Fibroblast of skin of right biceps (primary cell): ENCODE measurements at places on chromosomes 2 and 18.

DNA sequence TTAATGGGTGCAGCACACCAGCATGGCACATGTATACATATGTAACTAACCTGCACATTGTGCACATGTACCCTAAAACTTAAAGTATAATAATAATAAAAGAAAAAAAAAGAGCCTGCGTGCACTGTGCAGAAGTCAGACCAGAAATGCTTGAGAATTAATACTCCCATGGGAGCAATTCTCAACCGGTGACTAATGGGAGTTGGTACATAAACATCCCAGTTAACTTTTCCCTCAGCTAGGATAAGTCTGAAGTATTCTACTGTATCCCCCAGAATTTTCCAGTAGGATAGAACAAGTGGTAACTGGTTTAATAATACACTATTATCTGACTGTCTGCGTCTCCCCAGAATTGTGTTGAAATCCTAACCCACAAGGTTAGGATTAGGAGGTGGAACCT is 113.6 kb upstream of the COL5A2 start:
- peak; percentile 90 for DNase-seq

DNA sequence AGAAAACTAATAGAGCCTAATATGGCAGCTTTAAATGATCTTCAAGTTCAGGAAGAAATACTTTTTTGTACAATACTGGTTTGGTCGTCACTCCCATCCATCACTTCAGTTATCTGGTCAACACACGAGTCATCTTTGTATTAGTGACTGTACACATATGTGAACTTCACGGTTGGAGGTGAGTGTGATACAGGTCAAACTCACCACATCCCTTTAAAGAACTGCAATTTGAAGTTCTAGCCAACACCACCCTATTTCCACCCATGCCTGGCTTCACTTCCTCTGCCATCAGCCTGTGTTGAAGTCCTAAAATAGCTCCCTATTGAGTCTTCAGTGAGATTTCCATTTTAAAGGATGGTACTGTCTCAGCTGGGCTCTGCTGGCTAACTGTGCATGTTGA is 361.9 kb downstream of the TXNL1 start:
- DNase-seq = peak; percentile 10

DNA sequence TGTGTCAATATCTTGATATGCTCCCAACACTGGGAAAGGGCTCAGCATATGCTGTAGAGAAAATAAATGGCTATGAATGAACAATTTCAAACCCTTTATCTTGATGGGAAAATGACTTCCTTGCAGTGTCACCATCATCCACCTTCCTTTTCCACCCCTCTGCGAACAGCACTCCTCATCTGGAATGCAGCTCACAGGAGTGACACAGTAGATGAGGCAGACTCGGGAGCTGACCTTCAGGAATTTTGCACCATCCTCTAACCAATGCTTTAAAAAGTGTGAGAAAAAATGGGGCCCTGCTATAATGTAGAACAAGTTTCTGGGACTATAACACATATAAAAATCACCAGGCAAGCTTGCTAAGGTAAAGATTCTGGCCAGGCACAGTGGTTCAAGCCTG is 41.3 kb upstream of the YPEL5 start:
- no peak for DNase-seq

- peak; percentile 79 for DNase-seq
These were observed 99.3 kb upstream of the DNAJC10 start for GRCh38 chr2:182616471-182617393.

DNA sequence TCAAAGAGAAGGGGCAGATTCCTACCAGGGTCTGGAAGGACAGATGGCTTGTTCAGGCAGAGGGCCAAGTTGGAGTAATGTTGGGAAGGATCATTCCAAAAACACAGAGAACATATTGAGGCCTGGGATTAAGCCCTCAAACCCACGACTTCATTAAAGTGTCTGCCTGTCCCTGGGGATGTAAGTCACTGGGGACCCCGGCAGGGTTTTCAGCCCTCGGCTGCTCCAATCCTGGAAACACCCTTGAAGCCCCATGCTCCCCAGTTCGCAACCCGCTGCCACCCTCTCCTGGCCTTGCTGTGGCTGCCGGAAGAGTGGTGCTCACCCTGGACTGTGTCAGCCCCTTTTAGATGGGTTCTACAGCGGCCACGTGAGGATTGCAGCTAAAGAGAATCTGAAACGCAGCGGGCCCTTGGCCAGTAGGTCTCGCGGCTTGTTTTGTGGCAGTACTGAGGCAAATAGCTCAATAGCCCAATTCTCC is 79.9 kb downstream of the EPAS1 start:
- DNase-seq = no peak

DNA sequence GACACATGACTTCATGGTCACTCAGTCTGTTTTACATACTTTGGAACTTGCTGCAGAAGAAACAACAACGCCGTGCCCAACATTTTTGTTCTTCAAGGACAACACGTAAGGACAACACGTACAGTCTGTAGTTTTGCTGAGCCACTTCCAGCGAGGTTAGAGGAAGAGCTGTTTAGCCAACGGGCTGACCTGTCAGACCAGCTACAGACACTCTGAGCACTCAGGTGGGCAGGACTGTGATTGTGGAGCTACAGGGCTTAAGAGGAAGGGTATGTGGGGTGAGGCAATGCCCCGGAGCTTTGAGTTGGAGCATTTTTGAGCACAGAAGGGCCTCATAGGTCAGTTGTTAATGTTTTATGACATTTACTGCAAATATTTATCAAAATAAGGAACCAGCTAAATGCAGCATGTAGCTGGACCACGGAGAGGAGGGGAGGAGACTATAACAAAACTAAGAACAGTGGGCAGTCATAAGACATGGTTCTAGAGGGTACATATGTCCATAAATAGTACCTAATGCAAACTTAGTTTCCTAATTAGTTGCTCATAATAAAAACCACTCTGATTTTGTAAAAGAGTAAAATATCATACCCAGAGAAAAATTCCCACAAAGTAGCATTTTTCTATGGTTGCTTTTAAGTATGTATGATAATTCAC is 26.3 kb upstream of the NPC1 start:
- no peak for DNase-seq

DNA sequence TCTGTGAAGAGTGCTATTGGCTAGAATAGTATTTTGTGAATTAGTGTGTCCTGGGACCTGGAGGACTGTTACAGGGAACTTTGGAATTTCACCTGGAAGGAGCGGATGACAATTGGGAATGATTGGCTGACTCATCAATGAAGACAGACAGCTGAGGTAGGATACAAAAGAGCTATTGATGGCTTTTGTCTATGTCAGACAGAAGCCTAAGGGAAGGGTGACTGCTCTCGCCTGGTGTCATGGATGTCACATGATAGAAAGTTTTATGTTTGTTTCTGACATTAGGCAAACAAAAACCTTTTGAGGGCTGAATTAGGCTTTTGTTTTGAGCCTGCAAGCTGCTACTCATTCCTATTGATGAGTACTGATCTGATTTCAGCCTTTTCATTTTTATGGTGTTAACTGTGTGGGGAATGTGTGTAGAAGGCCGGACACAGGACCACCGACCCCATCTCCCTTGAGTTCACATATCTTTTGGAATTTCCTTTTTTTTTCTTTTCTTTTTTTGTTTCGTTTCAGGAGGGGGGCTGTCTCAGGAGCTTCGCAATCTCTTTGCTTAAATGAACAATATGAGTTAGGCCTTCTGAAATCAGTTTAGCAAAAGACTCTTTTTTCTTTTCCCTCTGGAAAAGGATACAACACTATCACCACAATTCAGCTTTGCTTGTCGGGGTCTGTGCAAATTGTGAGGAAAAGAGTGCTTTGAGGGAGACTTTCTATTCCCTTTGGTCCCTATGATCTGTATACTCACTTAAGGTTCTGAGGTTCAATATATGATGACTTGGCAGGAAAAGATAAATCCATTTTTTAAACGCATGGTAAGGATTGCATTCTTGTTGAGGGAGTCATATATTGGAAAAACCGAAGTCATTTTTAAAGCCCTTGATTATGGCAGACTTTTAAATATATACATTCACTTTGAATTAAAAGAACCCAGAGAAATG is 207.9 kb upstream of the FIGN start:
- peak; percentile 14 for DNase-seq

DNA sequence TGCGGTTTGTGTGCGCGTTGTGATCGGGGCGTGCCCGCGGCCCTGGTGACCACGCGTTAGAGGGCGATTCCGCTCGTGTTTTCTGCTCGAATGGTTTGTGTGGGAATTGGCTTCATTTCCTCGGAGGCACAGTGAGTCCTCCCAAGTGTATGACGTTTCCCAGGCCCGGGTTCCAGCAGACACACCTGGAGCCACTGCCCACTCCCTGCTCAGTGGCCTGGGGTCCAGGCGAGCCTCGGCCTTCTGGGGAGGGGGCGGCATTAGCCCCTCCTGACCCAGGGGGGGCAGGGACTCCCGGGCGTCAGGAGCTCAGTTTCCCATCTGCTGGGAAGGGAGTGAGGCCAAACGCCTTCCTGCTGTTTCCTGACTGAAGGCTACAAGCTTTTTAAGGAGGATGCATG is 92.1 kb downstream of the NFATC1 start:
- DNase-seq = no peak

DNA sequence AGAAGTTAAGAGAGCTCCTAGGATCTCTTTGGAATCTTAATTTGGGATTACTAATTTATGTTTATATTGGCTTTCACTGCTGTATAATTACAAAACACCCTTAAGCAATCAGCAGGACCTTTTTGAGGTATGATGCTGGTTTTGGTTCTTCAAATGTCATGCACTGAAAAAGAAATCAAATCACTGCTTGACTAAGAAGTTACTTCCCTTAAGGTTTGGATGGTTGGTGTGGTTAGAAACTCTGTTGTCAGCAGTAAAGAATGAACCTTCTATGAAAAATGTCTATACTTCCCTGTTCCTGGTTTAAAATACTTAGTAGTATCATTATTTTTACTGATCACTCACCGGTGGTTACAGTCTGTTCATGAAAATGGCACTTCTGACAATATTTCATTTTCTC is 5.5 kb downstream of the COLEC12 start:
- peak; percentile 77 for DNase-seq

DNA sequence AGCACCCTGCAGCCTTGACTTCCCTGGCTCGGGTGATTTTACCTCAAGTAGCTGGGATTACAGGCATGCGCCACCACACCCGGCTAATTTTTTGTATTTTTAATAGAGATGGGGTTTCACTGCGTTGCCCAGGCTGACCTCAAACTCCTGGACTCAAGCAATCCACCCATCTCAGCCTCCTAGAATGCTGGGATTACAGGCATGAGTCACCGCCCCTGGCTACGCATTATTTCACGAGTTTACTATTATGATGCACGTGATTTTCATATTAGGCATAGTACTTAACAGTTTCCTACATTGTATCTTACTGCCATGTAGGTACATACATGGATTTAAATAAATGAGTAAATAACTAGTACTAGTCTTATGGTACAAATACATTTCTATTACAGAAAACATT is 4.4 kb downstream of the DYNC2LI1 start:
- DNase-seq = no peak

GRCh38 chr2:150885236-150885635 is 376.4 kb downstream of the RBM43 start:
- DNase-seq = peak; percentile 33

- DNase-seq = no peak
These were observed 4.3 kb downstream of the KDM3A start for GRCh38 chr2:86445436-86445835.

- DNase-seq = peak; percentile 77
These were observed 92.7 kb downstream of the FAM124B start for GRCh38 chr2:224309176-224309575.

GRCh38 chr2:98552499-98553179 is 55.7 kb downstream of the COA5 start:
- peak; percentile 78 for DNase-seq

GRCh38 chr2:239202836-239203235 is 198.0 kb downstream of the HDAC4 start:
- DNase-seq = no peak

DNA sequence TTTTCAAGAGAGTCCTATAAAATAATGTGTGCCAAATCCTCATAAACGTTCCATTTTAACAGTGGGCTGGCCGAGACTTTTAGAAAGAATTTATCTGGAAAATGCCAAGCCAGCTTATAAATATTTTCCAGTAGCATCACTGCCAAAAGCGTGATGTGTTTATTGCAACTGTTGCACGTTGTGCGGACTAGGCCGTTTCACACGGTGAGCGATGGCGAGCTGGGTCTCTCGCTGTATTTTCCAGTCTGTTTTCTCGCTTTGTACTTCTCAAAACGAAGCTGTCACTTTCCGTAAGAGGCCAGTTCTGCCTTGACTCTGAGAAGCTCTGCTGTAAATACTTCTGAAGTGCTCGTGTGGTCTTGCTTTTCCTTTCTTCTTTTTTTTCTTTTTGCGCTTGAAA is 65.0 kb upstream of the ZNF236 start:
- no peak for DNase-seq

GRCh38 chr2:54569745-54570301 is 113.7 kb downstream of the SPTBN1 start:
- DNase-seq = no peak

- peak; percentile 53 for DNase-seq
These were observed 629.9 kb downstream of the NRXN1 start for GRCh38 chr2:50401772-50402653.
